ENCODE measurements at places on chromosomes 11 and 22.

- DNase-seq: peak; percentile 81
Measured at GRCh38 chr22:31230871-31231621, 18.9 kb downstream of the LIMK2 start.

GRCh38 chr22:32119568-32120235 lies 39.4 kb downstream of the C22orf42 start:
- DNase-seq: no peak

GRCh38 chr11:102757823-102758549 lies 22.4 kb downstream of the MMP10 start:
- DNase-seq: peak; percentile 22

- DNase-seq: peak; percentile 56
Measured at GRCh38 chr22:45503050-45503815, 550 bp downstream of the FBLN1 start.

DNA sequence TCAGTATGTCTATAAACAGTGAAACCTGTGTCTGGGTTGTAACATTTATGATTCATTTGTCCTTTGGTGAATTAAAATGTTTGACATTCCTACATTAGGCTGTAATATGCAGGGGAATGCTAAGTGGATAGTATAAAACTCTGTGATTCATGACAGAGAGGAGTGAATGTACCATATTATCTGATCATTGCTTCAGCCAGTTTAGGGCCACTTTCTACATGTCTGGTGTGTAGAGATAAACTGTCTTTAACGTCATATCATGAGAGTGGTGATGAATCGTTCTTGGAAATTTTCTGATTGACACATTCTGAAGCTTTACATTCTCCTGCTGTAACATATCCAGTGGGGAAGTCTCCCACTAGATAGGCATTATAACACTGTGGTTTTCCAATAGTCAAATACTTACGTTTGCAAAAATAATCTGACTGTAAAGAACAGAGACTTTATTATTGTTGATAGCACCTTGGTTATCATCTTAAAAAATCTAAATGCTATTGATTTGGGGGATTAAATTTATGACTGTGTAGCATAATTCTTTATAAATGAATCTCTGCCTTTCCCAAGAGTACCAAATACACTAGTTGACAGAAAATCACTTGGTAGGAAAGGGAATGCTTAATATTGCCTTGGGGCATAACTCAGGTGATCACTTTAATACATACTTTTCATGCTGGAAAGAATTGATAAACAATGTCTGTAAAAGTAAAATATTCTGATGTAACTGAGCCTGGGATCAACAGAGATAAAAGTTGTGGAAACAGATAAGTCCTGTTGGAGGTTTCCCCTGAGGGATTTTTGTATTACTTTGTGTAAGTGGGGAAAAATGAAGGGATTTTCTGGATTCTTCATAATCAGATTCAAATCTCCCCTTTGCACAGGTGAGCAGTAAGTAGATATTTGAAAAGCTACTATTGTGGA lies 427.9 kb downstream of the JRKL start:
- DNase-seq: no peak

GRCh38 chr11:27933992-27934829 lies 173.7 kb downstream of the KIF18A start:
- peak; percentile 33 for DNase-seq

GRCh38 chr22:27482402-27482801 lies 319.2 kb downstream of the MN1 start:
- DNase-seq: no peak
